ENCODE measurements at places on chromosomes 2 and 18.

- no peak for DNase-seq
Observed at GRCh38 chr2:98445683-98446581, 1.3 kb downstream of the INPP4A start.

DNA sequence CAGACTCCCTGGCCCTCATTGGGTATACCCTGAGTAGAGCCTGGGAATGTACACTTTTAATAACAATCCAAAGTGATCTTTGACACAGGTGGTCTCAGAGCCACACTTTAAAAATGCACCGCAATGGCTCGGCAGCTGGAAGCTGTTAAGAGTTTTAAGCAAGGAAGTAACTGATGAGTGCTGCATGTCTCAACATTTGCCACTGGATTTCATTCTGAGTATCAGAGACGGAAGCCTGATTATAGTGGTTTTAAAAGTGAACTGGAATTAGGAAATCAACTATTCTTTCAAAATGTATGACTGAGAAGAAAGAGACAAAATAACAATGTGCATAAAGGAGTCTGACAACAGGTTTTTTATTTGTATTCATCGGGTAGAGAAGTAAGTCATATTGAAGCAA lies 7.5 kb downstream of the MBOAT2 start:
- DNase-seq, result no peak

- no peak for DNase-seq
Observed at GRCh38 chr2:98445177-98445682, 572 bp downstream of the INPP4A start.

- no peak for DNase-seq
Observed at GRCh38 chr18:3624546-3624934, 174.6 kb downstream of the TGIF1 start.

DNA sequence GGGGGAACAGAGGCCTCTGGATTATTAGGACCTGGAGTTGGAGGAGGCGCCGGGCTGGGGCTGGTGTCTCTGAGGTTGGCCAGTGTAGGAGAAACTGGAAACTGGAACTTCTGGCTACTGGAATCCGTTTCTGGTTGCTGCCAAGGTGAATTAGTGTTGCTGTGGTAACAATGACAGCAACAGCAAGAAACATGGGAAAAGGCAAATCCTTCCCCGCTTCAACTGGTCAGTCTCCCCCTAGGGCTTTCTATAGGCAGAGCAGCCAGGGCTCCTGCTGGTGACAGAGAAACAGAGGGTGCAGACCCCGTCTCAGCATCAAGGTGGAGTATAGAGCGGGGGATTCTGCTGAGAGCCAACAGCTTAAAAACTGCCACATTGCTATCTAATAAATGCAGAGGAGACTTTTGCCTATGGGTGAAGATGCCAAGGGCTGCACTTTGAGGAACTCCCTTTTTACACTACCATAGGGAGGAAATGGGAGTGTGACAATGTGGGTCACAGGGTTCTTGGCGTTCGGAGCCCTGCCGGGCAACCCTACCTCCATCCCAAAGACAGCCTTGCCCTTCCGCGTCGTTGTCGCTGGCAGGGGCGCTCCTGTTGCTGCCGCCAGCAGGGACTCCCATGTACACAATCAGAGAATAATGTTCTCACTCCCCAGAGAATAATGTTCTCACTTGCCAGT lies 81.4 kb upstream of the CABLES1 start:
- DNase-seq, result no peak

GRCh38 chr2:234861841-234862735 lies 89.7 kb upstream of the SH3BP4 start:
- no peak for DNase-seq

- DNase-seq, result no peak
Observed at GRCh38 chr18:68178921-68179320, 536.0 kb downstream of the TMX3 start.

DNA sequence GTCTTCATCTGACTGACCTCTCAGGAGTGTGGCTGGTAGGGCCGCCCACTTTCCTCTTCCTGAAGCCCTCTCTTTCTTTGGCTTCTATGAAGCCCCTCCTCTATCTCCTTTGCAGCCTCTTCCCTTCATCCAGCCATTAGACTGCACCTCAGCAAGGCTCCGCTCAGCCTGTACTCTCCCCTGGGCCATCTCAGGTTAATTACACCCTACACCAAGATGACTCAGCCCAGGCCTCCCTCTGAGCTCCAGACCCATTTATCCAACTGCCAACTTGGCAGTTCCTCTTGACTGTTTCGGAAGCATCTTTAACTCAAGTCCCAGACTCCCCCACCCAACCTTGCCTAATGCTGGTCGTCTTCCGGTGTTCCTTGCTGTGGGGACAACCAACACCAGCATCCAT lies 5.8 kb upstream of the WNT6 start:
- no peak for DNase-seq

Data from thoracic aorta (tissue), 2 donors.